ENCODE measurements at places on chromosomes 5 and 9.

GRCh38 chr9:71819115-71819739 is 50.9 kb upstream of the CEMIP2 start:
- DNase-seq, result peak; percentile 45

- DNase-seq, result no peak
These were observed 33.4 kb upstream of the POMT1 start for GRCh38 chr9:131469356-131469755.

GRCh38 chr9:28082671-28083070 is 509.4 kb upstream of the C9orf72 start:
- no peak for DNase-seq

DNA sequence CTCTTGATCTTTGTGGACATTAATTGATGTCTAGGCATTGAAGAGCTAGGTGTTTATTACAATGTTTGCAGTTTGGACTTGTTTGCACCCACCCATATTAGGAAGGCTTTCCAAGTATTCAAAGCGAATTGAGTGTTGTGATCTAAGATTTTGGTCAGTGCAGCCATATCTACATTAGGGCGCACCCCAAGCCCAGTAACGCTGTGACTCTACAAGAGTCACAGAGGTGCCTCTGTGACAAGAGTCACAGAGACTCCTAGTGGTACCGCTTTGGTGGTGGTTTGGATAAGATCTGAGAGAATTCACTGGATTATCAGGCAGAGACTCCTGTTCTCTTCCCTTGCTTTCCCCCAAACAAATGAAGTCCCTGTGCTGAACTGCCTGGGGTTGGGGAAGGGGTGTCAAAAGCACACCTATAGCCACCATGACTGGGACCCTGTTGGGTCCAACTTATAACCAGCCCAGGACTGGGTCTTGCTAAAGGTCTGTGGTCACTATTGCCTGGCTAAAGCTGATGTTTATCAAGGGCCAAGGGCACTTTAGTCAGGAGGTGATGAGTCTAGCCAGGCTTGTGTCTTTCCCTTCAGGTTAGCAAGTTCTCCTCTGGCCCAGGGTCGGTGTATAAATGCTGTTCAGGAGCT is 114.1 kb upstream of the RIOK2 start:
- peak; percentile 58 for DNase-seq

DNA sequence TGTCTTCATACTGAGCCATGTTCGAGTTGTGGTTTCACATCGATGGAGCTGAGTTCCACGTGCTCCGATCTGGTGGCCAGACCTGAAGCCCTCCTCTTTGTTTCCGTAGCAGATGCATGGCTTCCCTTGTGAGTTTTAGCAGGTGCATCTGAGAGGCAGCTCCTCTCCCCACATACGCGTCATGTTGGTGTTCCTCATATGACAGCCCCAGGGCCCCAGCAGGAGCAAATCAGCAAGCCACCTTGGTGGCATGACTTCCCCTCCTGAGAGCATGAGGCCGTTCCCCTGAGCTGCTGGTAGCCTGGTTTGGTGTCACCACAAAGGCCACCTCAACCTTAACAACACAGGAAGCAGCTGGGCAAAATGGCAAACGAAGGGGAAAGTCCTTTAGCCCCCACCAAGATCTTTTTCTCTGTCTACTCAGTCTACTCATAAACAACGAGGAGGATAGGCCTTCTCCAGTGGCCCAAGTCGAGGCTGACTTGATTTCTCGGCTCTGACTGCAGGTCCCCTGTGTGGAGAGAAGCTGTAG is 5.9 kb downstream of the CYFIP2 start:
- peak; percentile 96 for DNase-seq

- DNase-seq, result no peak
These were observed 97.3 kb downstream of the STARD4 start for GRCh38 chr5:111415053-111415452.

GRCh38 chr5:136030956-136031611 is 2.3 kb downstream of the TGFBI start:
- no peak for DNase-seq

- no peak for DNase-seq
These were observed 19.0 kb upstream of the POC5 start for GRCh38 chr5:75736273-75736672.

GRCh38 chr9:98075332-98075805 is 18.8 kb downstream of the NANS start:
- peak; percentile 17 for DNase-seq

DNA sequence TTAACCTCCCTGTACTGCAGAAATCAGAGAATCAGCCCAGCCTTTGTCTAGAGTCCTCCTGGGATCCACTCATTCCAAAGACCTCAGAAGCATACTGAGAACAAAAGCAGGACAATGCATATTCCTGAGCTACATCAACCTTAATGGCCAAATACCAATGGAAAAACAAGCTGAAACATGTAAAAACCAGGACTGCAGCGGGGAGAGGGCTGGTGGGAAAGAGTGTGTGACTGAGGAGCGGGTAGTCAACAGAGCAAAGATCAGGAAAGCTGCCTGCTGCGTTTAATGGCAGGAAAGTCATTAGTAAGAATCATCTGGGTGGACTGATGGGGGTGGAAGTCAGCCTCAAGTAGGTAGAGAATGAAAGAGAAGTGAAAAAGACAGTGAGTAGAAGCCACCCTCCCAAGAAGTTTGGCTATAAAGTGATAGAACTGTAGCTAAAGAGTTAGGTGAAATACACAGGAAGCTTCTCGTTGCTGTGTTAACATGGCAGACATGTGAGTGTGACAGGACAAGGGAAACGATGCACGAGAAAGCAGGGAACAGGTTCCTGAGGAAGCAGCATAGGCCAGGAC is 88.1 kb downstream of the OTULIN start:
- DNase-seq, result no peak

DNA sequence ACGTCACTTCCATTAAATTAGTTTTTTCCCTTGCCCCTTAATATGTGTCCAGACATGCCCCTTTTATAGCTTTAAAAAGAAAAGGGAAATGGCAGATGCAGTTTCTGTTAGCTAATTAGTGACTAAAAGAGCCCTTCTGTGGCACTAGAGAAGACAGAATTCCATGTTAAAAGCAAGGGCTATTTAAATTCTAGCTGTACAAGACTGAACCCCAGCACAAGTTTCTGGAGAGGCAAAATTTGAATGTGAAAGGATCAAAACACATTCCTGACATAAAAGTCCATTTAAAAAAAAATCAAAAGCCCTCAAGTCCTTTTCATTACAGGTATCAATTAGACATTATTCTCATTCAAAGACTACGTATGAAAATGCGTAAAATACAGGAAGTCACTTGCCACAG is 78.7 kb downstream of the HAPLN1 start:
- DNase-seq, result peak; percentile 5

- DNase-seq, result no peak
These were observed 171.3 kb upstream of the GAS1 start for GRCh38 chr9:87118594-87118993.

DNA sequence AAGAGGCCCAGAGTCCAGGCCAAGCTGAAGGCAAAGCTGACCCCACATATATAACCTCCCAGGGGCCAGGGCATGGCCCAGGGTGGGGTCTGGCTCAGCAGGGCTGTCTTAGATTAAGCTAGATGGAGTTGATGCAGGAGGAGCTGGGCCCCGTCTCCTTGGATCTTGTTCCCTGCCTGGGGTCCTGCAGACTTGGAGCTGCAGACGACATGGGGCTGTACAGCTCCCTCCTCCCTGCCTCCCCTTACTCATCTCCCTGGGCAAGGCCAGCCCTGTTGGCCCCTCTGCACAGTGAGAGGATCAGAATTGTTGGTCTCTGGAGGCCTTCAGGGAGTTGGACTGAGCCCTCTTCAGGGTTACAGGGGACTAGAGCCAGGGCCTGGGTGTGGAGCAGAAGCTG is 134.9 kb downstream of the RGS3 start:
- no peak for DNase-seq

DNA sequence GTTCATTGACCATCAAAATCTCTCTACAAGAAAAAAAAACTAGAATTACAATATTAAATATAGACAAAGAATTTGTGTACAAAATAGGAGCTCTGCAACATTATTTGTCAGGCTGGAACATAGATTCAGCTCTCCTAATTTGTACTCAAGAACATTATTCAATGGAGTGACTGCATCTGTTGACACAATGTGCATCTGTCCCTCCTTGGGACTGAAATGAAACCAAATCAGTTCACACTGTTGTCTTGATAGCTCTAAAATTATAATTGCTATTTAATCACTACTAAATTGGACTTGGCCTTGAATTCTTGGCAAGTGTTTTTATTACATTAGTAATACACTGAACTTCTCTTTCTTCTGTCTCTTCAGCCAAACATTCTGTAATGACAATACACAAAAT is 47.7 kb downstream of the FTMT start:
- no peak for DNase-seq

DNA sequence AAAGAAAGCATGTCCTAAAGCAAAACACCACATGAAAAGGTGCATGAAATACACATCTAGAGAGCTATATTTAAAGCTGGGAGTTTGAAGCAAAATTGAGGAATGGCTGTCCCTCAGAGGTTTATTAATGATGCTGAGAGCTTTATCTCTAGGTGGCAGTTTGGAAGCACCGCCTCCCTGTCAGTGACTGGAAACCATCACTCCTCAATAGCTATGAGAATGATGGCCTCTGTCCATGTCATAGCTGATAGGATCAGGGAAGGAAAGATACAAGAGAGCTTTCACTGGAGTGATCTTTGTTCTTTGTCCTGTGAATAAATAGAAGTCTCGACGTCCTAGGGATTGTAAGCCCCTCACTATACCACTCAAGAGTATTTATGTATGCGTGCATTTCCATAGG is 110.5 kb downstream of the NUDT12 start:
- DNase-seq, result no peak

DNA sequence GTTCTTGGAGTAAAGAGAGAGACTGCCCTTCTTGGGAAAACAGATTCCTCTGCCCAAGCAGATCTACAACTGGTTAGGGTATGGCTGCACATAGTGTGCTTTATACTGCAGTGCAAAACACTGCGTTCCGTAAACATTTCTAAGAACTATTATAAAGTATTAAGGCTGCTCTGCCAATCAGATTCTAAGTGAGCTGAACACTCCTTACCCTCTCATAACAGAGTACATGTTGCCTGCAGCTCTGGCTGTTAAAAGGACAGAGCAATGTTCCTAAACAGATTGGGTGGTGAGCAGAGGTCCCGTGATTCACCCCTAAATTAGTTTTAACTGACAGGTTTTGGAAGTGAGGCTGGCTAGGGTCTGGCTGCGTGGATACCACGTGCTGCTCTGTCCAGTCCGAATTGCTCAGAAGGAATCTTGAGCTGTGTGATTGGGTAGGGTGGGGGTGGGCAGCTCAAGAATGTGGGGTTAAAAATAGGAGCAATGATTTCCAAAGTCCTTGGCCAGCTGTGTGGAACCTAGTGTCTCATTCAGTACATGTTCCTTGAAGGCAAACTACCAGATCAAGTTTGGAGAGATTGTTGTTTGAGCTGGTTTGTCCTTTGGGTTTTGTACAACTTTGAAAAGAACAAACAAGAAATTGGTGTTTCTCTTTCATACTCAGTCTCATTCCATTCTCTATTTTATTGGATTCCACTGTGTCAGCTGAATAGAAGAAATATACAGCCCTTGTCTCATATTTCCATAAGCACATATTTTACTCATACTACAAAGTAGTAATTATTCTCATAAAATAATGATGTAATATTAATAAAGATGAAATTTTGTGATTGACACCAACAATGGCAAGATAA is 497.6 kb upstream of the CD180 start:
- no peak for DNase-seq

DNA sequence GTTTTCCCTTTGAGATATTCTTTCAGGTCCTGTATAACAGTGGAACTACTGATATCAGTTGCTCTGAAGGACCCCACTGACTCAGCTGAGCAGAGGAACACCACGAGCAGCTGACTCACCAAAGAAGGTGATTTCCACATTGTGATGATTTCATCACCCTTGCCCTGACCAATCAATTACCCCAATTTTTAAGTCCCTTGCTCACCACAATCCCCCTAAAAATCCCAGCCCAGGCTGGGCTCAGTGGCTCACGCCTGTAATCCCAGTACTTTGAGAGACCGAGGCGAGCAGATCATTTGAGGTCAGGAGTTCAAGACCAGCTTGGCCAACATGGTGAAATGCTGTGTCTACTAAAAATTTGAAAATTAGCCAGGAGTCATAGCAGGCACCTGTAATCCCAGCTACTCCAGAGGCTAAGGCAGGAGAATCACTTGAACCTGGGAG is 125.3 kb upstream of the ABCA1 start:
- no peak for DNase-seq

DNA sequence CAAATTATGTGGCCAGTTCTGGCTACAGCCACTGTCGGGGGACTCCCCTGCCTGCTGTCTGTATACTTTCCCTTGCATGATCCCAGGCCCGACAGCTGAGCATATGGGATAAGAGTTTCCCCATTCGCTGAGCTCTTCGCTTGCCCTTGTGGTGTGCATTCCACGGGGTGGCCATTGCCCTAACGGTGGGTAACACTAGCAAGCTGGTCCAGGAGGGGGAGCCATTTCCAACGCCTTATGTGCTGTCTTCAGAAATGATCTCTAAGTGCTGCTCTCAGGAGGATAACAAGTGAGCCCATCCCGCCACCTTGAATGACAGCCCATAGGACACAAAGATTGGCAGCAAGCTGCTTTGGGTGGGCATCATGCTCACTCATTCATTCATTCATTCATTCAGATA is 190.9 kb downstream of the FSTL4 start:
- DNase-seq, result peak; percentile 66

GRCh38 chr9:126371007-126371870 is 44.6 kb downstream of the MVB12B start:
- DNase-seq, result no peak

GRCh38 chr5:173392-174290 is 17.7 kb upstream of the LRRC14B start:
- DNase-seq, result no peak

GRCh38 chr5:44048276-44048984 is 340.8 kb downstream of the FGF10 start:
- DNase-seq, result no peak

DNA sequence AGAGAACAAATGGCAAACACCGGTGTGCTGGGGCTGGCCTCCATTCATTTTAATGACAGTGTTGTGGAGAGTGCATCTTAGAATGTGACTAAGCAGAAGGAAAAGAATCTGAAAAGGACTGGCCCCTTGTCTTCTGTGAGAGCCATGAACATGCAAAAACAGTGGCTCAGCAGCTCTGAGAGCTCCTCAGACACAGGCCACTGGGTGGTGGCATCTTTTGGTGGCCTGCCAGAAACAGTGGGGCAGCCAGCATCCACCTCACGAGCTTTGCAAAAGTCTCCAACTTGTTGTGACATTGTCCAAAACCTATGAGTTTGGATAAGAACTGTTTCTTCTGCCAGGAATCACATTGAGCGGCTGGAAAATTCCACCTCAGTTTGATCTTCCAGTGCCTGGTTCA is 233.4 kb downstream of the NR3C1 start:
- no peak for DNase-seq

DNA sequence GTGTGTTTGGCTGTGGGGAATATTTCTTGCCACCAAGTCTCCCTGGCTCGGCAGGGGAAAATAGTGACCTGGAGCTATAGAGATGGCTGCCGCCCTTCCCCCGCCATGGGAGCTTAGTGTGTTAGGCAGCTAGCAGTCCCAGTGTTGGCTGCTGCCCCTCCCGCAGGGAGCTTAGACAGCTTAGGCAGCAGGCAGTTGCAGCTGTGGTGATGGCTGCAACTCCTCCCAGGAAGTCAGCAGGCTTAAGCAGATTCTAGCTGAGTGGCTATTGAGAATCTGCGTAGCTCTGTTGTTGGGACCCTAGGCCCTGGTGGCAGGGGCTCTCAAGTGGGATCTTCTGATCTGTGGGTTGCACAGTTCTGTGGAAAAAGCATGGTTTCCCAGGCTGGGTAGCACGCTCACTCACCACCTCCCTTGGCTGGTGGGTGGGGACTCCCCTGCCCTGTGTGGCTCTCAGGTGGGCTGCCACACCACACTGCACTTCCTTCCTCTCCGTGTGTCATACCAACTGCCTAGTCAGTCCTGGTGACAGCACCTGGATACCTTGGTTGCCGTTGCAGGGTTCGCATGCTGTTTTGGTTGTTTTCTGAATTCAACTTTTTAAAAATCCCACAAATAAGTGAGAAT is 9.3 kb downstream of the OR1N2 start:
- no peak for DNase-seq

All from KBM-7 (cell line).